ENCODE measurements at places on chromosomes 13 and 19.
A peak's percentile ranks its signal among the peaks of the same experiment; 100 is the strongest.

- H3K4me1 ChIP-seq: no peaks in the 10 kb centered on the region
- no peak for DNase-seq
- no peak overlapping the region for H3K4me3 ChIP-seq
- no peak overlapping the region for H3K27ac ChIP-seq
- no peaks in the 10 kb centered on the region for H3K27me3 ChIP-seq
Measured at GRCh38 chr13:100108913-100109507, 20.1 kb downstream of the PCCA start.

DNA sequence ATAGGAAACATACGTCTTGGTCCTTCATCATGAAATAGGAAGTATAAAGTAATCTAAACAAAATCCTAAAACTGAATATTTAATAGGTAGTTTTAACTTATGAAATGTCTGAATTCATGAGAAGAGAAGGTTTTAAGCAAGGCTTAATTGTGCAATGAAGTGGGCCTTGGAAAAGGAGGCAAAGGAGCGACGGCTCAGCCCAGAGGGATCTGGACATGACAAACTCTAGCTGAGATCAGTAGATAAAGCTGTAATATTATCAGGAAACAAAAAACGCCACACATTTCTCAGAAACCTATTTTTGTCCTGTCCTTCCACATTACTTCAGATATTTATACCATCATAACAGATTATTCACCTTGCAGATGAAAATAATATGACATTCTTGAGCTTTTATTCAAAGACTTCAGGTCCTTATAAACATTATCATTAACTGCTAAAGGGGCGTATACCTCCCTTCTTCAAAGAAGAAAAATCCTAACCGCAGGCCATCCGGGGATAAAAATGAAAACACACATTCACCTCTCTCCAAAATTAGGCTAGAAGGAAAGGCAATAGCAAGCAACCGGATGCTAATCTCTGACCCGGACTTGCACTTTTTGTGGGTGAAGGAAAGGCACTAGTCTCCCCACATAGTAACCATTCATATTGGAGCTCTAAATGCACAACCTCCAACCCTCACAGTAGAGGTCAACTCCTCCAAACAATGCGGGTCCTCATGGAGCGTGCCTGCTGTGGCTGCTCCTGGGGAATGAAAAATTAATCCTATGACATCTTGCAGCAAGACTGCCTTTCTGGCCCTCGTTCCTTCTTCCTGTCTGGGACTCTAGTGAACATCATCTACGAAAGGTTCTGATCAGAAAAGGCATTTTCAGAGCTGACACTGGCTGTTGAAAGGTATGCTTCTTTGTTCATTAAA is 108.8 kb downstream of the TBC1D4 start:
- no peaks in the 10 kb centered on the region for H3K27me3 ChIP-seq
- no peak for DNase-seq
- no peak overlapping the region for H3K27ac ChIP-seq
- no peaks in the 10 kb centered on the region for H3K36me3 ChIP-seq

DNA sequence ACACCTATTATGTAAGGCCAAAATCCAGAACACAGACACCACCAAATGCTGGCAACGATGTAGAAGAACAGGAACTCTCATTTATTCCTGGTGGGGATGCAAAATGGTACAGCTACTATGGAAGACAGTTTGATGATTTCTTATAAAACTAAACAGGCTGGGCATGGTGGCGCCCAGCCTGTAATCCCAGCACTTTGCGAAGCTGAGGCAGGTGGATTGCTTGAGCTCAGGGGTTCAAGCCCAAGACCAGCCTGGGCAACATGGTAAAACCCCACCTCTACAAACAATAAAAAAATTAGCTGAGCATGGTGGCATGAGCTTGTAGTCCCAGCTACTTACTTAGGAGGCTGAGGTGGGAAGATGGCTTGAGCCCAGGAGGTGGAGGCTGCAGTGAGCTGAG is 98.3 kb downstream of the TUBA3C start:
- H3K27ac ChIP-seq: no peak overlapping the region
- H3K4me3 ChIP-seq: no peak overlapping the region
- no peaks in the 10 kb centered on the region for H3K36me3 ChIP-seq
- no peaks in the 10 kb centered on the region for H3K27me3 ChIP-seq

- H3K27me3 ChIP-seq: no peaks in the 10 kb centered on the region
- H3K36me3 ChIP-seq: no peaks in the 10 kb centered on the region
- H3K27ac ChIP-seq: no peak overlapping the region
- DNase-seq: no peak
- H3K4me3 ChIP-seq: no peak overlapping the region
Measured at GRCh38 chr13:30268673-30269072, 38.7 kb downstream of the KATNAL1 start.

DNA sequence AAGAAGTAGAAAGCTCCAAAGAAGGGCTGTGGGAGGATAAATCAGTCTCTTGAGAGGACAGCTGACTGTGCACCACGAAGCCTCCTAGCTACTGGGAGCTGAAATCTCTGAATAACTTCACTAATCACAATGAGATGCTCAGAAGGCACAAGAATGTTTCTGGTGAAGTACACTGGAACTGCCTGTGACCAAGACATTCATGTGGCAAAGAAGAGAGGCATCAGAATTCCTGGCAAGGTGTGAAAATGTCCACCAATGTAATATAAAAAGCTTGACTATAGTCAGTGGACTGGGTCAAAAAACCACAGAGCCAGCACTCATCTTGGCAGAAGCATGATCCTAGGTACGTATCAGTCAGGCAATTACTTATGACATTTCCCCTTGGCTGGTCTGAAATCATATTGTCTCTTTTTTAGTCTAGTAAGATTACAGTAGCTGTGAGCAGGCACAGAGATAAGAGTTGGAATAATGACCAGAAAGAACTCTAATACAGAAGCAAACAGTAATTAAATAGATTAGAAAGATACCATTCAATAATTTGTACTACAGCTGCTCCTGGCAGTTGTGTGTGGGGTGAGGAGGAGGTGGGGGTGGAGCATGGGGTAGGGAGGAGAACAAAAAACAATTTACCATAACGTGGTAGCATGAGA is 434.7 kb downstream of the DIAPH3 start:
- H3K27me3 ChIP-seq: no peaks in the 10 kb centered on the region
- H3K36me3 ChIP-seq: no peaks in the 10 kb centered on the region
- no peak overlapping the region for H3K4me3 ChIP-seq
- H3K27ac ChIP-seq: no peak overlapping the region

- H3K36me3 ChIP-seq: no peaks in the 10 kb centered on the region
- no peaks in the 10 kb centered on the region for H3K27me3 ChIP-seq
- no peak for DNase-seq
- H3K4me1 ChIP-seq: no peaks in the 10 kb centered on the region
- H3K27ac ChIP-seq: no peak overlapping the region
Measured at GRCh38 chr19:6925801-6926751, 38.7 kb downstream of the ADGRE1 start.

DNA sequence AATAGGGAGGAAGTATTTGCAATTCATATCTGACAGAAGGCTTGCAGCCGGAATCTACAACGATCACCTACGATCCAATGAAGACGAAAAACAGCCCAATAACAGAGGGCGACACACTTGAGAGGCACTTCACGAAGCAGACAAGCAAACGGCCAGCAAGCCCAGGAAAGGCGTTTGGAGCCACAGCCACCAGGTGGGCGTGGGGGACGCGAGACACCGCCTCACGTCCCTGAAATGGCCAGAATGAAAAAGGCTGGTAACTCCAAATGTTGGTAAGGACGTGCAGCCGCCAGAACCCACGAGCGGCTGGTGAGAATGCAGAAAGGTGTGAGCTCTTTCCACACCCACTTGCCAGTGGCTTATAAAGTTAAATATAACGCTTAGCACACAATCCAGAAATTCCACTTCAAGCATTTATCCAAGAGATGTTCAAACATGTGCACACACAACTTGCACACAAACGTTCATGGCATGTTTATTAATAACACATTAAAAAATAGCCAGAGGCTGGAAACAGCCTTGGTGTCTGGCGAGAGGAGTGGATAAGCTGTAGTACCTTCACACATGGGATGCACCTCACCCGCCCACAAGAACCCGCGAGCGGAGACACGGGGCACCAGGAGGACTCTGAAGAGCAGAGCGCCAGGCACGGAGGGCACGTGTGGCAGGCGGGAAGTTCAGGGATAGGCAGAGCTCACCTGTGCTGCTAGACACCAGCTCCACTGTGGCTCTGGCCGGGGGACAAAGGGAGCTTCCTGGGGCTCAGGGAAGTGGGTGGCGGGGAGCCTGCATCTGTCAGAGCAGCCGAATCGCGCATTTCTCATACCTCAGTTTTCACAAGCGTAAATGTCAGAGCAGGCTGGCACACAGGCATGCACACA is 89.3 kb downstream of the SPACA7 start:
- no peaks in the 10 kb centered on the region for H3K27me3 ChIP-seq
- no peak overlapping the region for H3K4me3 ChIP-seq
- no peaks in the 10 kb centered on the region for H3K4me1 ChIP-seq
- DNase-seq: no peak

DNA sequence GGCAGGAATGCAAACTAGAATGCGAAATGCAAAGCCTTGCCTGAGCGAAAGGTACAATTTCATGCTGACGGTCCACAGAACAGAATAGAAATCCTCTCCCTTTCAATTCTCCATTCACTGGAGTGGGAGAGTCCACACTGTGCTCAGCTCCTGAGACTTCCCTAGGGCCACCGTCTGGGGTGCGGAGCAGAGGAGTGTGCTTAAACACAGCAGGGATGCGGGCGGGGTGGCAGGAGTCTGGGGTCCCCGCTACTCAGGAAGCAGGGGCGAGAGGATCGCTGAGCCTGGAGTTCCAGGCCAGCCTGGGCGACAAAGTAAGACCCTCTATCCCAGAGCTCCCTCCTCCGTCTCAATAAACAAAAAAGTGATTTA is 552 bp upstream of the ZNF816 start:
- no peaks in the 10 kb centered on the region for H3K27me3 ChIP-seq
- peaks cover 14% of the 10 kb centered on the region for H3K36me3 ChIP-seq
- peak overlapping the region; percentile 84 for H3K4me3 ChIP-seq
- peaks cover 5% of the 10 kb centered on the region for H3K4me1 ChIP-seq
- no peak for DNase-seq

DNA sequence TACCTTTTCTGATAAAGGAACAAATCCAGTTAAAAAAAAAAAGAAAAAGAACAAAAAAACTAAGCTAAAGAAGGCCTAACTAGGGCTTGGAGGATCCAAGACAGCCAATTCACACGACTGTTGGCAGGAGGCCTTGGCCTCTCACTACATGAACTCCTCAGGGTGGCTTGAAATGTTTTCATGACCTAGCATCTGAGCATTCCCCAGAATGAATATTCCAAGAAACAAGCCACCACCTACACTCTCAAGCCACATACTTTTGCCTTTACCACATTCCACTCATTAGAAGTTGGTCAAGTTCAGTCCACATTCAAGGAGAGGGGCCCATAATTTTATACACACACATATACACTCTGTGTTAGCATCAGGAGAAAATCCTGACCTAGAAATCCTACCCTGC is 97.6 kb upstream of the SIAH3 start:
- no peaks in the 10 kb centered on the region for H3K36me3 ChIP-seq
- DNase-seq: no peak
- H3K4me1 ChIP-seq: no peaks in the 10 kb centered on the region
- no peak overlapping the region for H3K4me3 ChIP-seq

- no peak for DNase-seq
- no peaks in the 10 kb centered on the region for H3K36me3 ChIP-seq
- H3K27ac ChIP-seq: peak overlapping the region; percentile 98
- peaks cover 14% of the 10 kb centered on the region for H3K4me1 ChIP-seq
Measured at GRCh38 chr13:50122455-50122854, 107.2 kb downstream of the KCNRG start.

- no peaks in the 10 kb centered on the region for H3K4me1 ChIP-seq
- DNase-seq: no peak
- no peaks in the 10 kb centered on the region for H3K36me3 ChIP-seq
Measured at GRCh38 chr19:1780272-1780958, 27.1 kb downstream of the ONECUT3 start.

- H3K36me3 ChIP-seq: no peaks in the 10 kb centered on the region
- H3K27ac ChIP-seq: no peak overlapping the region
- H3K4me1 ChIP-seq: no peaks in the 10 kb centered on the region
- no peaks in the 10 kb centered on the region for H3K27me3 ChIP-seq
- no peak for DNase-seq
Measured at GRCh38 chr19:16476401-16476800, 4.6 kb upstream of the EPS15L1 start.

GRCh38 chr13:40547591-40548315 is 118.7 kb downstream of the FOXO1 start:
- no peak overlapping the region for H3K27ac ChIP-seq
- no peaks in the 10 kb centered on the region for H3K27me3 ChIP-seq
- H3K36me3 ChIP-seq: no peaks in the 10 kb centered on the region
- DNase-seq: no peak

DNA sequence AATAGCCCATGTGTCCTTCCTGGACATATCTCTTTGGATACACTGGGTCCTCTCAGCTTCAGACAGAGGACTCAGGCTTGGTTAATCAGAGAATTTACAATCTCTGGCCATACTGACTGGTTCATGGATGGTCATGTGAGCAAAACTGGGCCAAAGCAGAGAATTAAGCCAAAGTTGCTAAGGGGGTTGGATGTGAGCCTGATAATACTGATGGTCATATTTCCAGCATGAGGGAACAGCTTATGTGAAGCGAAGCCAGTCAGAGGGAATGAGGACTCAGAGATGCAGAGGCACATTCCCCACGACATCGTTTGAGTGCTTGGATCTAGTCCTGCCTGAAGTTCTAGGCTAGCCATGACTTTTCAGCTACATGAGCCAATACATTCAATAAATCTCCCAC is 22.0 kb upstream of the LRRC4B start:
- no peaks in the 10 kb centered on the region for H3K27me3 ChIP-seq
- DNase-seq: no peak
- H3K4me1 ChIP-seq: no peaks in the 10 kb centered on the region
- H3K36me3 ChIP-seq: no peaks in the 10 kb centered on the region
- no peak overlapping the region for H3K4me3 ChIP-seq
